Epithelial cell of proximal tubule (primary cell): ENCODE measurements at places on chromosomes 1 and 21.
A peak's percentile ranks its signal among the peaks of the same experiment; 100 is the strongest.

DNA sequence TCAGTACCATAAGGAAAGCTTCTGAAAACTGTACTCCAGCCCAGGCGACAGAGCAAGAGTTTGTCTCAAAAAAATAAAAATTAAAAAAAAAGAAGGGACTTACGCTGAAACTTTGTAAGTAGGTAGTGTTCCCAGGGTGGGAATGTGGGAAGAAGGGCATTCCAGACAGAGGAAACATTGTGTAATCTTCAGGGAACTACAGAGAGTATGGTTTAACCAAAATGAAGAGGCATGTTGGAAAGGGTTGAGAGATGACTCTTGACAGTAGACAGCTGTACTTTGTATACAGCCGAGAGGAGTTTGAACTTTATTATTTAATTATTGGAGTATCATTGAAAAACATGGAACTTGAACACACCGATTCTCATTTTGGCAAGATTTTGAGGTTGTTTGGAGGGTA lies 43.0 kb downstream of the PPP2R5A start:
- DNase-seq = no peak

GRCh38 chr21:42568376-42568775 lies 54.7 kb downstream of the SLC37A1 start:
- no peak for DNase-seq

GRCh38 chr1:3956527-3957170 lies 56.6 kb upstream of the C1orf174 start:
- peak; percentile 30 for DNase-seq

DNA sequence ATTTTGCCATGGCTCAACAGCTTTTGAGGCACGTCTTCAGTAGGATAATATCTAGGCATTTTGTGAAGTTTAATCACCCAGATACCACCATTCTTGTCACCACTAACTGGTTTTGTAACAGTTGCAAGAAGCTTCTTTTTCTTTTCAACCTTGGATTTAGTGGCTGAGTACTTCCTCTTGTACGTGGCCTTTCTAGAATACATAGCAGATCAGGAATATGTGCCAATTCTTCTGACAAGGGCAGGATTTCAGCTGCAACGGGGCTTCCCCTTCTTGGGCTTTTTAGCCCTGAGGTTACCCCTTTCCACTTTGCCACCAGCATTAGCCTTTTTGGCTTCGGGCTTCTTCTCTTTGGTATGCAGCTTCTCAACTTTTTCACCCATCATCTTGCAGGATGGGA lies 79.3 kb upstream of the WARS2 start:
- DNase-seq = no peak

- no peak for DNase-seq
These were observed 66.1 kb downstream of the TBX15 start for GRCh38 chr1:118921994-118922393.

GRCh38 chr1:235278233-235278914 lies 49.6 kb downstream of the ARID4B start:
- DNase-seq = no peak

GRCh38 chr21:35314857-35315582 lies 265.9 kb upstream of the RUNX1 start:
- no peak for DNase-seq

DNA sequence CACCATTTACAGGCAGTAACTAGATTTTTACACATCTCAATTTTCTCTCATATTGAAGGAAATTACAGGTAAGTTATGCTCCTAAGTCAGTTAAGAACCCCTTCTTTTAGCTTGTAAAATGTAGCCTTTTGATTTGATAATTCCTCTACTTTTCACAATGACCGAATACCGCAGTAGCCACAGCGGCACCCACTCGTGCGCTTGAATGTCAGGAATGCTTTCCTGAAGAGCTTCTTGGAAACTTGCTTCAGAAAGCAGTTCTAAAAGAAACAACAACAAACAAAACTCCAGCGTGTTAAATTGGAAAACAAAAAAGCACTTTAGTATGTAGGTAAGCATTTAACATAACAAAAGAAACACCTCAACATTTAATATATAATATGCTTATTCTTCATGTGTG lies 9.9 kb upstream of the DNTTIP2 start:
- DNase-seq = no peak

- DNase-seq = no peak
These were observed 32.7 kb upstream of the DHCR24 start for GRCh38 chr1:54919367-54920359.

- no peak for DNase-seq
These were observed 259.0 kb downstream of the ZNF648 start for GRCh38 chr1:181802466-181802865.

GRCh38 chr1:58162952-58163550 lies 383.5 kb downstream of the OMA1 start:
- peak; percentile 44 for DNase-seq

DNA sequence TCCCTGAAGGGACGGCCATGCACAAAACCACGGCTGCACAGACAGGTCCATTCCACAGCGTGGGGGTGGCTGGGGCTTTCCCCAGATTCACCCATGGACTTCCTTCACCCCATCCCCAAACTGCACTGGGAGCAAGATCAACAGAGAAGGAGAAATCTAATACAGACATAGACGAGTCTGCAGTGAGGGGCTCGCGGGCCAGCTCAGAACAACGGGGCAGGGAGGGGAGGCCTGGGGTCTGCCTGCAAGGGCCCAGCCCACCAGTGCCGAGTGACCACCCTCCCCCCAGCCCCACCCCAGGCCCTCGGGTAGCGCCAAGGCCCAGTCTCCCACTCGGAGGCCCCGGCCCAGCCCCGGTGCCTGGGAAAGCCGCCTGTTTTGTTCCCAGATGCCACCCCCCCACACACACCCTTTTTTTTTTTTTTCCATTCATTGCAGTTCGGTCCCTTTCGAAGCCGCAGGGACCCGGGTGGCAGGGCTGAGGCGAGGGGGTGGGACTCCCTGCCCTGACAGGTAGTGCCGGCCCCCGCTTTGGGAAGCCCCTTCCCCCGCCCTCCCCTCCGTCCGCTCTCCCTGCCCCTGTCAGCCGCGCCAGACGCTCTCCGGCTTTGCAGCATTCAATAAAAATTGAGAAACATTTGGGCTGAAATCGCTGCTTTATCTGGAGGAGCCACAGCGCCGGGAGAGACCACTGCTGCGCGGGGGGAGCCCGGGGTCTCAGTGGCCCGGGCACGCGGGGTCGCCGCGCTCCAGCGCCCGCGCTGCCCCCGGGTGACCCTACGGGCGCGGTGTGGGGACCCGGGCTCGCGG lies 543 bp upstream of the EPHB2 start:
- DNase-seq = no peak

DNA sequence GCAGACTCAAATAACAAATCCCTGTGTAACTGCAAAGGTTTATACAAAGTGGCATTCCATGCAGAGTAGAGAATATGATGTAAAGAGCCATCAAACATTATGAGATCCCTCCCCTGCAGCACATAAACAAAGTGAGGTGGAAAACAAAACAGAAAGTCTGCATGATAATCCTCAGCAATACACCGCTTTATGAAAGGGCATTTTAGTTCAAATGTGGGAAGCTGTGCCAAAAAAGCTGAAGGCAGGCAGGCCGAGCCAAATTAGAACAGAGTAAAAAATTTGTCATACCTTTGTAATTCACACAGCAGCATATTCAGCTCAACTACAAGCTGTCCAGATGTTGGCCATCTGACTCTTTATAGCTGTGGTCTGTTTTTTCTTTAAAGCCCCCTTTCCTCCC lies 113.5 kb downstream of the LHX9 start:
- no peak for DNase-seq

DNA sequence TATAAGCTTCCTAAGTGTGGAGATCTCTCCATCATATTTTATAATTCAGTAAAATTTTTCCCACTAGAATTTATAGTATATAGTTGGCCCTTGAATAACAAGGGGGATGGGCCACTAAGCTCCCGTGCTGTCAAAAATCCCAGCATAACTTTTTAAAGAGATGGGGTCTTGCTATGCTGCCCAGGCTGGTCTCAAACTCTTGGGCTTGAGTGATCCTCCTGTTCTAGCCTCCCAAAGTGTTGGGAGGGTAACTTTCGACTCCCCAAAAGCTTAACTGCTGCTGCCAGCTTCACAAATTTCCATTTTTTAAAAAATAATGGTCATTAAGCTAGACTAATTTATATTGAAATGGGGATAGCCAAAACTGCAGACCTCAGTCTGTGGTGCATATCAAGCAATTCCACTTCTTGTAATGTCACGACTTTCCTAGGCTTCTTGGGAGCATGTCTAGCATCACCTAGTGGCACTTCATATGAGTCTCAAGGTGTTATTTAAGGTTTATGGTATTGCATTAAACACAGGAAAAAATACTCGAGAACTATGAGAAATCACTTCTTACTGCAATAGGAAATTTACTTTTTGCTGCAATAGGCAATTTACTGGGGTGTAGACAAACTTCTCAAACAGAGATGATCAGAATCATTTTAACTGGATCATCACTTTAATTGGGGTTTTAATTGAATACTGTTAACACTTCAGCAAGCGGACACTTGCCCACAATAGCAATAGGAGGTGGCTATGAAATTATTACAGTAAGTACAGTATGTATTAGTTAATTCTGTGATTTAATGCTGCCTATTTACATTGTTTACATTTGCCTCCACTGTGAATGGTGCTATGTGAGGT lies 19.3 kb upstream of the ACTA1 start:
- DNase-seq = no peak

- no peak for DNase-seq
These were observed 230.1 kb upstream of the MAP1LC3C start for GRCh38 chr1:242228991-242229390.

- no peak for DNase-seq
These were observed 36.0 kb upstream of the GPR37L1 start for GRCh38 chr1:202086579-202087350.

DNA sequence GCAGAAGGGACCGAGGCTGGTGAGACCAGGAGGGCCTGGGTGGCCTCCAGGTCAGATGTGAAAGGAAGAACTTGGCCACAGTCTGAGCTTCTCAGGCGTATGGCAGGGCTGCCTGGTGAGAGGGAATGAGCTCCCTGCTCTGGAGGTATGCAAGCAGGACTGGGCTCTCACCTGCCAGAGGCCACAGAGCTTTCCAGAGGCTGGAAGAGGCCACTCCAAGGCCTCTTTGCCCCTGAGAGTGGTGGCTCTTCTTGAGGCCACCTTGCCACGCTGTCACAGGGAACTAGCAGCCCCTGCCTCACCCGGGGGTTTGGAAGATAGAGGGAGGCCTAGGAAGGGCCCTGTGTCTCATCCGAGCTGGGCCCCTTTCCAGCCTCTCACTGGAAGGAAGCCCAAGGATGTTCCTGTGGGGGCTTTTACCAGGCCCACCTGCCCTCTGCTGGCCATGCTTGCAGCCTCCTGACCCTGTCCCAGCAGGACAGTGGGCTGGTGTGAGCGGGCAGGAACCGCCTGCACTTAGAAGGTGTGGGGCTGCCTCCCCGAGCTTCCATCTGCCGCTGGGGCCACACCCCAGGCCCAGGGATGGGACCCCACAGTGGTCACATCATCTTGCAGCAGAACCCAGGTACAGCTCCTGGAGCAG lies 10.0 kb downstream of the PCSK9 start:
- DNase-seq = no peak

GRCh38 chr1:11731691-11732283 lies 4.1 kb upstream of the AGTRAP start:
- no peak for DNase-seq

GRCh38 chr1:119015547-119015946 lies 27.4 kb upstream of the TBX15 start:
- DNase-seq = no peak

DNA sequence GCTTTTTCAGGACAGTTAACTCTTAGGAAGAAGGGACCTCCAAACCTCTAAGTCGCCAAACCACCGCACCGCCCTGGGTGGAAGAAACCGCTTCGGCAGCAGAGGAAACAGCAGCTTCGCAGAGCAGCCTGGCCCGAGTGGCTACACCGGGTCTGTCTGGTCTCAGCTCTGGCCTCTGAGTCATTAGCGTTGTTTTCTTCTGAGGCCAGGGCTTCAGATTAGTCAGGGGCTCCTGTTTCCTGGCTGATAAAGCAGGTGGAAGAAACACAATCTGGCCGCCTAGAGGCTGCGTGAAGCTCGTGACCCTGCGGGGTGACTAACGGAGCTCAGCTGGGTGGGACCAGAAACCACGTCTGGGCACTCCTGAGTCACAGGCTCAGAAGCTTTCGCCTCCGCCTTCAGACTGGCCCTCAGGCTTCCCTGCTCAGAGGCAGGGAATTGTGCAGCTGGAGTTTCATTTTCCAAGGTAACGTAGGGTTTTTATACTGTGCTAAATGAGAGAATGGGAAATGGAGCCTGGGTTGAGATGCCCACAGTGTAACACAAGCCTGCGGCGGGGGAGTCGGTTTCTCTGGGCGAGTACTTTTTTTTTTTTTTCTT lies 44.9 kb downstream of the CHAF1B start:
- peak; percentile 94 for DNase-seq

GRCh38 chr1:235999259-235999925 lies 65.5 kb downstream of the NID1 start:
- no peak for DNase-seq

DNA sequence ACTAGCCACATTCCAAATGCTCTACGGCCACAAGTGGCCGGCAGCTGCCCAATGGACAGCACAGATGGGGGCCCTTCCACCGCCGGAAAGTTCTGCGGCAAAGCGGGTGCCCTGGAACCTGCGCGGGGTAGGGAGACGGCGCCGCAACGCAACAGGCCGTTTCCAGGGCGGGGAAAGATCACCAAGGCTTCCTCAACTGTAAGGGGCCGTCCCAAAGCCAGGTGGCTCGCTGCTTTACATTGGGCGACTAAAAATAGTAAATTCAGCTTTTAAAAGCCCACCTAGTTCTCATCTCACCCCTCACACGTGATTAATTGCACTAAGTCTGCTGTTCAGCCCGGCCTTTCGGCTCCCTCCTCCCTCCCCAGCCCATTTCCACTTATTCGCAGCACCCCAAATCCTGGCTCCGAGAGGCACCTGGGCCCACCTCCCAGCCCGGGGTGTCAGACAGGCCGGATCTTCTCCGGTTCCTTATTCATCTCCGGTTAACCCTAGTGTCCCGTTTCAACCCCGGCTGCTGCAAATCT lies 643 bp downstream of the CFAP298 start:
- no peak for DNase-seq

- DNase-seq = no peak
These were observed 67.9 kb upstream of the KIRREL1 start for GRCh38 chr1:157925419-157926166.

GRCh38 chr1:167922023-167922422 lies 8.1 kb upstream of the ADCY10 start:
- DNase-seq = no peak

DNA sequence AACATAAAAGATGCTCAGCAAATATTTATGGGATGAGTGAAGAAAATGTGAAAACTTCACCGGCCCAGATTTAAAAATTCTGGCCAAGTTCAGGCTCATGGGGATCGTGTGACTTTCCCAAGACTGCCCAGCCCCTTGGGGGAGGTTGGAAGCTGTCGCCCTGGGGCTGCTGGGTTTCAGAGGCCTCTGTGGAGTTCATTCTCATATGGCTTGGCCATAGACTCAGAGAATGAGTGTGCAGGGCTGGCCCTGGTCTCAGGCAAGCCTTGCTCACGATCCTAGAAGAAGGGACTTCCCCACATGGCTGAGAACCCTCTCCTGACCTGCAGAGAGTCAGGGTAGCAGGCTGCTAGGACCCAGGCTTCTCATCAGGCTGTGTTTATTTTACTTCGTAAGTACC lies 24.6 kb downstream of the PADI2 start:
- no peak for DNase-seq

GRCh38 chr1:80363689-80364475 lies 1357.4 kb upstream of the ADGRL4 start:
- no peak for DNase-seq
